NCI-H774 (cell line): ENCODE measurements at places on chromosomes 16 and 17.

DNA sequence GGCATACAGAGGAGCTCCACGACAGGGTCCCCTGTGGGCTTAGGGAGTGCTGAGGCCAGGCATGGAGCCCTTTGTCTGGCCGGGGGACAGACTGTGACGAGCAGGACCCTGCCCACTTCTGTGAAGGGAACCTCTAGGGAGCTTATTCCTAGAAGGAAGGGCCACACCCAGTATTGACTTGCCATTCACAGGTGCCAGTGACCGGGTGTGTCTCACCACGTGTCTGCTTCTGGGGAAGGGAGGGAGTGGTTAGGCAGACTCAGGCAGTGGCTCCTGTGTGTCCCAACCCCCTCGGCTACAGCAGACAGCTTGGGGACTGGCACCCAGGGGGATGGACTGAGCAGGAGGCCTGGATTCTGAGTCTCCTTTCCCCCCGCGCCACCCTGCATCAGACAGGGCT, 57.2 kb downstream of the SOCS1 start:
- no peak for DNase-seq

DNA sequence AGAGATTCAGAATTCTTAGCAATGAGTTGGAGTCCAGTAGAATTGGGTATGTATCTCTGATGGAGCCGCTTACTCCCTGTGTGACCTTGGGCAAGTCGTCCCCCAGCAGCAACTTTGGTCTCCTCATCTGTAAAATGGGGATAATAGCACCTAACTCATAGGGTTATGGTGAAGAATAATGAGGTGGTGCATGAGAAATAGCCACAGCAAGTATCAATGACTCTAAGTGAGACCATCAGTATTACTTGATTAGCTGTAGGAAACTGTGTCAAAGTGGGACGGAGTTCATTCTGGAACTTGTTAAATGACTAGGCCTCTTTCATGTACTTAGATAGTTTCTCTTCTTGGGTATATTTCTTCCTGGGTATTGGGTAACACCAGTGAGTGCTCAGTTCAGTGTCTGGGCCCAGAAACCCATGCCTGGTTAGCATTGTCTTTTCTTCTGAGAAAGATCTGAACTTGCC, 6.4 kb downstream of the PRKCB start:
- DNase-seq, result no peak

DNA sequence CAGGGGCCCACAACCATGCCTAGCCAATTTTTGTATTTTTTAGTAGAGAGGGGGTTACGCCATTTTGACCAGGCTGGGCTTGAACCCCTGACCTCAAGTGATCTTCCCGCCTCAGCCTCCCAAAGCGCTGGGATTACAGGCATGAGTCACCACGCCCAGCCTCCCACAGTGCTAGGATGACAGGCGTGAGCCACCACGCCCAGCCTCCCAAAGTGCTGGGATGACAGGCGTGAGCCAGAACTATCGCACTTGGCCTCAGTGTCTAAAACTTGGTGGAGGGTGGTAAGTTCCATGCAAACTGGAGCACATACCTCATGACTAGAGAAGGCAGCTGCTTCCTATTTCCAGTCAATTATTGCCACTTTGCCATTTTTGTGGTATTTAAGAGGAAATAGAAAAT, 7.1 kb downstream of the HSD17B2 start:
- no peak for DNase-seq

DNA sequence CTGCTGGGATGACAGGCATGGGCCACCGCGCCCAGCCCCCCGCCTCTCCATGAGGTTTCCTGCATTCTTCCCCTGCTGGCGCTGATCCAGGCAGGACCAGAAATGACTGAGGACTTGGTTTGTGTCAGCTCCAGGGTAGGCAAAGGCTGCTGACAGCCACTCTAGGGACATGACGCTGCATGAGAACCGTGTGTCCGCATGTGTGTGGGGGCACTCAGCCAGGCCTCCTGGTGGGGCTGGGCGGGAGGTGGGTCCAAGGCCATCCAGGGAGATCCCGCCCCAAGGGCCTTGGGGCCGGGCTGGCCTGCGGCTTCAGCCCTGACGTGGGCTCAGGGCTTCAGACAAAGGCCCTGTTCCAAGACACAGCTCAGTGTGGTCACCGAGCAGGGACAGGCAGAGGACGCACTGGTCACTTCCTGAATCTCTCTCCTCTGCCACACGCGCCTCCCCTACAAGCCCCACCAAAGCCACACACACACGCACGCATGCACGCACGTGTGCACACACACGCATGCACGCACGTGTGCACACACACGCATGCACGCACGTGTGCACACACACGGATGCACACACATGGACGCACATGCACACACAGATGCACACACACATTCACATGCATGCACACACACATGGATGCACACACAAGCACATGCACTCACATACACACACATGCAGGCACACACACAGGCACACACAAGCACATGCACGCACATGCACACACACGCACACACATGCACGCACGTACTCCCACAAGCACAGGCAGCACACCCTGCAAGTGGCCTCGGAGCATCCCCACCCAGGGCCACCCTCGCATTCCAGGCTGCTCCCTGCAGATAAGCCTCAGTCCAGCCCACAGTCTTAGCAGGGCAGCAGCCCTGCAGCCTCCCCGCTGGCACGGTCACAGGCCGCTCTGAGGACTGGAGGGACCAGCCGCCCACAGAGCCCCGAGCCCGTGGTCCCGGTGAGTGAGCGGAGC, 5.3 kb upstream of the TMEM204 start:
- DNase-seq, result no peak

- DNase-seq, result no peak
Observed at GRCh38 chr16:83312718-83313245, 495.0 kb upstream of the HSBP1 start.

DNA sequence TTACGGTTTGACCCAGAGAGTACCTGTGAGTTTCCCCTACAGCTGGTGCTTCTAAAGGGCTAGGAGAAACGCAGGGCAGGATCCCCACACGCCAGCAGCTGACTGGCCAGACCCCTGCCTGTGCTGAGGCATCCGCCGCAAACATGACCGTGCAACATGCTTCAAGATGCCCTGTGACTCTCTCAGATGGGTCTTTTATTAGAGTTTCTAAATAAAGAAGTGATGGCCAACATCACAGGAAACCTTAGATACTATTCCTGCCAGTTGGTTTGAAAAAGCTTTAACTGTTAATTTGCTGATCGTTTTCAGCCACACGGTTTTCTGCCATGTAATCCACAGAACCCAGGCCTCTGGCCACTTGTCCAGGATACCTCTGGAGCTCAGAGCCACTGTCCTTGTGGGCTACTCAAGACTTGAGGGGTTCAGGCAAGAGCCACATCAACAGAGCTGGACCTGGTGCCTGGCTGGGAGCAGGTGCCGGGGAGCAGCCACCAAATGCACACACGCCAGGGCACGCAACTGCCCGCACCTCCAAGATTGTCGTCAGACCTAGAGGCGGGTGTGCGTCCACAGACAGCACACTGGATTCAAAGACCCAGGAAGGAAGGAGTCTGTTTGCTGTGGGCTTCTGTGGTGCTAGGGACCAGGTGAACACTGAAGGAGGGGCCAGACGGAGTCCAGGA, 118.4 kb downstream of the ZNF778 start:
- no peak for DNase-seq

- DNase-seq, result no peak
Observed at GRCh38 chr17:80987941-80988461, 3.6 kb upstream of the CHMP6 start.

GRCh38 chr17:79183293-79184158, 108.9 kb downstream of the ENGASE start:
- DNase-seq, result no peak

GRCh38 chr16:77834635-77835540, 46.5 kb downstream of the VAT1L start:
- DNase-seq, result no peak

DNA sequence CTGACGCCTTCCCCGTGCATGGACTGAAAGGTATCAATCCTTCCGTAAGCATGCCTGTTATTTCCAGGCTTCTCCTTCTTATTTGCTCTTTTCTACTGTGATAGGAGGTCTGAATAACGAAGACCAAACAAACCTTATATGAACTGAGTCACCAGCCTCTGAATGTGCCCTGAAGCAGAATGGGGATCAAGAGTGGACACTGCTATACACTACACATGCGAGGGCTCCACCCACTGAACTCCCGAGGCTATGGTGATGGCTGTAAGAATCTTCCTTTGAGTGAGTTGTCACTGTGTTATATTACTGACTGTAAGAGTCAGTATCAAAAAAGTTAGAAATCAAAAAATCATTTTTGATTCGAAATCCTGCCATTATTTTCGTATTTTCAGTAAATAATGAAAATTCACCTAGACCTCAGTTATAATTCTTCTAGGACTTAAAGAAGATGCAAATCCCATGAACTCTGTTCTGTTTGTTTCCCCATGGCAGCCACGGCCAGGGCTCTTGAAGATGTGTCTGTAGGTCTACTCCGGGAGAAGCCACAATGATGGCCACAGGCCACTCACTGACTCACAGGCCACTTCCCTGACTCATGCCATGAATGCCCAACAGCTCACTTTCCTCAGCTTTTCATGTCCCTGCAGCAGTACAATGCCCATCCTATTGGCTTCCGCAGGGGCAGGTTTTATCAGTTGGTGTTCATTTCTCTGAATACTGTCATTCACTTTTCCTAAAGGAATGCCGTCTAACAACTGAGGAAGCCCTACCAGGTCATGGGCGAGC, 54.7 kb downstream of the ZZEF1 start:
- DNase-seq, result no peak

GRCh38 chr17:9223531-9223930, 202.2 kb downstream of the NTN1 start:
- no peak for DNase-seq

DNA sequence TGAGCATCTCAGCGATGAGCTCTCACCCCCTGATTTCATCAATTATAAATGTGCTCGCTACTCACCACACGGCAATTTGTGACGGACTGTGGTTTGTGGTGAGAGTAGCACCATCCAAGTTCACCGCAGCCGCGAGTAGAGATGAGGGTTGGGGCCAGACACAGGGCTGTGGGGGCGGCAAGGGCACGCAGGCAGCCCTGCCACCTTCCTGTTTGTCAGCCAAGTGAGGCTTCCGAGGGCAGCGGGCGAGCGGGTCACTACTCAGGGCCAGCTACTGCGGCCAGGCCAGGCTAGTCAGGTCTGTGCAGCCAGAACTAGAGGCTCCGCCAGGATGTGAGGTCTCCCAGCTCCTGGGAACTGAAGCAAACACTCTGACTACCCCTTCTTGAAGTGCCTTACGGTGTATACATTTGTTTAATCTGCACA, 39.6 kb upstream of the MEOX1 start:
- no peak for DNase-seq

GRCh38 chr16:87068762-87069150, 248.4 kb downstream of the C16orf95 start:
- DNase-seq, result no peak

DNA sequence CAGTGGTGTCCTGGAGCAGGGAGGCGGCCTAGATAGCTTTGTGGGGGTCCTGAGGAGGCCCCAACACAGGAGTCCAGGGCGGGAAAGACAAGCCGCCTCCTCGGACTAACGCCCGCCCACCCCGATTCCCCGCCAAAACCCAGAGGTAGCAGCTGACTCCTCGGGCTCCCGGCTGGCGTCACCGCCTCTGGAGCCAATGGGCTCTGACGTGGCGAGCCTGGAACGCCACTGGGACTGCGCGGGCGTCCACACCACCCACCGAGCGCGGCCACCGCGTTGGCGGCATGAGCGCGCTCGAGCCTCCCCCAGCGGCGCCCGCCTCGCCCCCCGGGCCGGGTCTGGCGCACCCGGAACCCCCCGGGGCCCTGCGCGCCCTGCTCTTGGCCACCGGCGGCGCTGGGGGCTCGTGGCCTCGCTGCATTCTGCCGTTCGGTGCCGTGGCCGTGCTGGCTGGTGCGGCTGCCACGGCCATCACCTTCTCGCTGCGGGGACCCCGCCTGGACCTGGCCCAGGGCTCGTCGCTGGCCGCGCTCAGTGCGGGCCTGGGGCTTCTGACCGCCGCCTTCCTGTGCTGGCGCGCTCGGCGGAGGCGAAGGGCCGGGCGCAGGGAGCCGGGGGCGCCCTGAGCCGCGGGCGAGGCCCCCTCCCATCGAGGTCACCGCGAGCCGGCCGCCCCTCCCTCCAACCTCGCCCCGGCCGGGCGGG, 3.4 kb upstream of the NTN3 start:
- DNase-seq, result peak; percentile 53

- DNase-seq, result peak; percentile 67
Observed at GRCh38 chr17:81396722-81397313, 1.6 kb downstream of the BAHCC1 start.

DNA sequence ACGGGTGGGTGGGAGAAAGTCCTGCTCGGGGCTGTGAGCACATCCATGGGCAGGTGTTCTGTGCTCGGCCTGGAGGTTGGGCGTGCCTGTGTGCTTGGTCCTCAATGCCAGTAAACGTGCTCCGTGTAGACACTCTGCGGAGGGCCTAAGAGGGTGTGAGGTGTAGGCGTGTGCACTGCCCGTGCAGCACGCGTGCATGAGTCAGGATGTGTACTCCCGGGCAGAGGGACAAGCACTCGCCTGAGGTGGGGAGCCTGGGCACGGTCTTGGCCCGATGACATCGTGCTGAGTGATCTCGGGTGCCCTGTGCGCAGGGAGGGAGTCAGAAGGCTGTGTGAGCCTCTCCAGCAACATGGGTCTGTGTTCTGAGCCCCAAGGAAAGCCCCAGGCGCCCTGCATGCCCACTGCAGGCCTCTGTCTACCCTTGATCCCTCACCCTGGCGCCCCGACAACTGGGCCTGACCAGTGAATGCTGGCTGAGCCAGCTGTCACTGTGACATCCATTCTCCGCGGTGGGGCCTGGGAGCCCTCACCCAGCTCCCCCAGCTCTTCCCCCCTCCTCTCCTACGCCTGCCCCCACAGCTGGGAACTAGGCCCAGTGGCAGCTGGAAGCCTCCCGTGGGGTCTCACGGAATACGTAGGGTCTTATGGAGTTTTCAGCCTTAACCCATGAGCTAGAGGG, 23.5 kb upstream of the NXPH3 start:
- DNase-seq, result no peak

GRCh38 chr16:4913130-4913773, 23.7 kb downstream of the PPL start:
- DNase-seq, result no peak

DNA sequence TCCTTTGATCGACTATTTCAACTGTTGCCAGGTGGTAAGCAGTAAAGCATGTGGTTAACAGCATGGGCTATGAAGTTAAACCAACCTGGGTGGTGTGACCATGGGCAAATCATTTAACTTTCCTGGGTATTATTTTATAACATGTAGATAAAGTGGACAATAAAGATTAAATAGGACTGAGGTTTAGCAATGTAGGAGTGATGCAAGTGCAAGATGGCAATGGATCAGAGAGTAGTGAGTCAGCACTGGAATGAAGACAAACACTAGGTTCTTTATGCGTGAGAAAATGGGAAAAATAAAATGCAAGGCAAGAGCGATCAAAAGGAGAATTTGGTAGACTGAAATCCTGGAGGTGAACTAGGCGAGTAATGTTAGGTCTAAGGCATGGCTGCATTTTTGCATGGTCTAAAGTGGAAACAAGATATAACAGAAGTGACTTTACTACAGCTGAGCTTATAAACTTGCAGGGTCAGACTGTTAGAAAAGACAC, 222.4 kb upstream of the AXIN2 start:
- no peak for DNase-seq
